ENCODE measurements at places on chromosomes 1 and 21. TPM values are rescaled to one million over a fixed set of nuclear protein-coding genes. Genes with fewer than 3 reads are reported as not detected.

Gene RAB42
- 2.3 TPM for polyA plus RNA-seq

Gene SLC5A9
- 0.07 TPM for polyA plus RNA-seq

Gene S100A7
- polyA plus RNA-seq = not detected

Gene ACTL8
- 1.5 TPM for polyA plus RNA-seq

Gene DIRAS3
- 1.8 TPM for polyA plus RNA-seq

Gene FRRS1
- 2.2 TPM for polyA plus RNA-seq

Gene PLA2G2E
- polyA plus RNA-seq = not detected

Gene PTGFR
- polyA plus RNA-seq = not detected

Gene FAM177B
- not detected for polyA plus RNA-seq

Gene BCAN
- polyA plus RNA-seq = not detected

Gene TTC22
- not detected for polyA plus RNA-seq

Gene CD5L
- not detected for polyA plus RNA-seq

Gene MPL
- not detected for polyA plus RNA-seq

Gene PDPN
- not detected for polyA plus RNA-seq

Gene AP4B1
- polyA plus RNA-seq = 9.2 TPM

All from A549 (cell line).